ENCODE measurements at places on chromosomes 1 and 21. TPM values are rescaled to one million over a fixed set of nuclear protein-coding genes. Genes with fewer than 3 reads are reported as not detected.

Gene C8B
- not detected for total RNA-seq

Gene ARHGEF19
- 11.4 TPM for total RNA-seq

Gene RAD54L
- total RNA-seq = 59.3 TPM

Gene S100A7A
- not detected for total RNA-seq

Gene ZNF683
- 24.0 TPM for total RNA-seq

Gene OR2L13
- not detected for total RNA-seq

Gene ITPKB
- 47.4 TPM for total RNA-seq

Gene PGLYRP3
- total RNA-seq = not detected

Gene JAM2
- not detected for total RNA-seq

Gene OR14K1
- not detected for total RNA-seq

Gene NHLH2
- not detected for total RNA-seq

Gene SUSD4
- 0.18 TPM for total RNA-seq

Gene SMG5
- total RNA-seq = 75.2 TPM

Gene IGSF21
- total RNA-seq = not detected

Gene CYP4A11
- total RNA-seq = not detected

Gene PIGR
- total RNA-seq = not detected

Gene SPRR3
- not detected for total RNA-seq

Gene IFI44L
- 181 TPM for total RNA-seq

Gene RUNX3
- total RNA-seq = 144 TPM

Gene PUM1
- 91.0 TPM for total RNA-seq

Gene TFF1
- total RNA-seq = not detected

Gene AURKAIP1
- total RNA-seq = 123 TPM

Gene OR6K3
- total RNA-seq = not detected

Gene OR14I1
- total RNA-seq = not detected

Gene UTS2
- total RNA-seq = 0.16 TPM

Gene LENEP
- total RNA-seq = 0.91 TPM

Gene LAMB3
- total RNA-seq = 0.84 TPM

Gene OPRD1
- not detected for total RNA-seq

Gene S100A4
- total RNA-seq = 628 TPM

Gene NUDT4B
- not detected for total RNA-seq

Gene ELF3
- total RNA-seq = 0.55 TPM

Gene PGLYRP4
- total RNA-seq = not detected

Gene MYCL
- total RNA-seq = not detected

Gene RGS7
- not detected for total RNA-seq

Gene CGN
- total RNA-seq = 0.34 TPM

Gene ZNF648
- total RNA-seq = not detected

Gene MANEAL
- 2.5 TPM for total RNA-seq

Gene SH2D1B
- total RNA-seq = not detected

Gene TCHHL1
- not detected for total RNA-seq

Gene SPRR2E
- not detected for total RNA-seq

Gene TRAF3IP3
- total RNA-seq = 319 TPM

Gene ACKR1
- total RNA-seq = not detected

Gene TDRD10
- not detected for total RNA-seq

Gene RGS4
- not detected for total RNA-seq

Gene EIF4G3
- 41.2 TPM for total RNA-seq

Gene SLC45A1
- 0.13 TPM for total RNA-seq

Gene AADACL3
- not detected for total RNA-seq

Gene EPRS1
- total RNA-seq = 115 TPM

Gene ERICH3
- not detected for total RNA-seq

Gene CR1L
- not detected for total RNA-seq

Gene AMY1B
- not detected for total RNA-seq

Gene GRIK3
- not detected for total RNA-seq
